ENCODE measurements at places on chromosomes 5 and 9.

GRCh38 chr5:131366428-131366827 is 102.6 kb downstream of the CDC42SE2 start:
- H3K27ac ChIP-seq: no peak overlapping the region
- H3K4me1 ChIP-seq: peaks cover 23% of the 10 kb centered on the region
- H3K4me3 ChIP-seq: no peak overlapping the region
- H3K27me3 ChIP-seq: no peaks in the 10 kb centered on the region

GRCh38 chr5:85030316-85031084 is 645.8 kb upstream of the EDIL3 start:
- H3K27ac ChIP-seq: no peak overlapping the region
- H3K36me3 ChIP-seq: no peaks in the 10 kb centered on the region
- H3K27me3 ChIP-seq: no peaks in the 10 kb centered on the region
- H3K4me3 ChIP-seq: no peak overlapping the region

GRCh38 chr5:67051164-67051563 is 145.4 kb downstream of the CD180 start:
- DNase-seq: no peak
- H3K27me3 ChIP-seq: no peaks in the 10 kb centered on the region
- no peak overlapping the region for H3K27ac ChIP-seq
- H3K4me3 ChIP-seq: no peak overlapping the region

DNA sequence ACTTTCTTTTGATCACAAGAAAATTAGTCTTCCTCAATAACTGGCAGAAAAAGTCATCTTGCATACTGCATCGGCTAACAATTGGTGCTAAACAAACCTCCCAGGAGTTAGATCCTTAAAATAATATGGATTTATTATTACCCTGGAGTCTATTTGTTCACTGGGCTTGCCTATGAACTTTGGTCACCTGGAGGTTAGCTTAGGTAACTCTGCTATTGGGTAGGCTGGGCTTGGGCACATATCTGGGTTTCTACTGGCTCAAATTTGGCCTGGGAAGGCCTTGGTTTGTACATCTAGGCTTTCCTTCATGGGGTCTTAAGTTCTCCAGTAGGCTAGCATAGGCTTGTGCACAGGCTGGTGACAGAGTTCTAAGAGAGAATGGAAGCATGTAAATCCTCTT is 279.9 kb downstream of the RASEF start:
- no peak for DNase-seq
- no peak overlapping the region for H3K4me3 ChIP-seq
- H3K4me1 ChIP-seq: peaks cover 14% of the 10 kb centered on the region
- H3K36me3 ChIP-seq: no peaks in the 10 kb centered on the region
- no peaks in the 10 kb centered on the region for H3K27me3 ChIP-seq
- H3K27ac ChIP-seq: no peak overlapping the region

DNA sequence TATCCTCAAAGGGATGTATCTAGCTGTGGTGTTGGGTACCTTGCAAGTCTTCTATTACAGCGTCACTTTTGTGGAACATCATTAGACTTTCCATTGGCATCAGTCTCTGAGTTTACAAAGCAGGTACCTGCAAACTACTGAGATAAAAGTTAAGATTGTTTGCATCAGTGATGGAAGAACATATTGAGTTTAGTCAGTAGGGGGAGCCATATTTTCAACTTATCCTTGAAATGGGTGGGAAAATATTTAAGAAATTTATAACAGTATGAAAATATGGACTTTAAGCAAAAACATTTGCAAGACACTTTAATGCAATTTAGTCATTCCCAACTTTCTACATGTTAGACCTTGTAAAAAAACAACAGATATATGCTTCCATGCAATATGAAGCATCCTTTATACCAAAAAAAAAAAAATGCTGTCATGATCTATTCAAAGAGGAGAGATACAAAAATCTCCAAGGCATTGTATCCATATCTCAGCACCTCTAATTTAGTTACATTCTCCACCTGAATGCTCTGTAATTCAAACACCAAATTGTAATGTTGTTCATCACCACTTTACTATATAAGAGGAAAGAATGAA is 98.6 kb upstream of the ADAMTS19 start:
- peaks cover 8% of the 10 kb centered on the region for H3K36me3 ChIP-seq
- H3K4me1 ChIP-seq: peaks cover 19% of the 10 kb centered on the region
- no peak for DNase-seq
- no peak overlapping the region for H3K27ac ChIP-seq
- H3K4me3 ChIP-seq: no peak overlapping the region

GRCh38 chr9:109875495-109876129 is 95.6 kb downstream of the PALM2AKAP2 start:
- H3K4me3 ChIP-seq: no peak overlapping the region
- H3K27me3 ChIP-seq: no peaks in the 10 kb centered on the region
- H3K27ac ChIP-seq: no peak overlapping the region
- H3K36me3 ChIP-seq: peaks cover 10% of the 10 kb centered on the region

GRCh38 chr5:128426090-128426534 is 111.9 kb downstream of the FBN2 start:
- H3K4me1 ChIP-seq: peaks cover 26% of the 10 kb centered on the region
- H3K4me3 ChIP-seq: no peak overlapping the region
- peaks cover 16% of the 10 kb centered on the region for H3K36me3 ChIP-seq
- H3K27ac ChIP-seq: peak overlapping the region; percentile 43

GRCh38 chr5:101532430-101532829 is 629.3 kb upstream of the ST8SIA4 start:
- no peaks in the 10 kb centered on the region for H3K4me1 ChIP-seq
- H3K27me3 ChIP-seq: no peaks in the 10 kb centered on the region
- H3K4me3 ChIP-seq: no peak overlapping the region
- H3K36me3 ChIP-seq: no peaks in the 10 kb centered on the region
- no peak overlapping the region for H3K27ac ChIP-seq
- DNase-seq: no peak

- no peaks in the 10 kb centered on the region for H3K4me1 ChIP-seq
- H3K4me3 ChIP-seq: no peak overlapping the region
- no peak overlapping the region for H3K27ac ChIP-seq
- H3K36me3 ChIP-seq: no peaks in the 10 kb centered on the region
Measured at GRCh38 chr5:1068204-1068894, 43.5 kb downstream of the SLC12A7 start.

- peaks cover 17% of the 10 kb centered on the region for H3K27me3 ChIP-seq
- H3K4me3 ChIP-seq: no peak overlapping the region
- DNase-seq: peak; percentile 66
Measured at GRCh38 chr5:159965031-159965837, 43.7 kb upstream of the TTC1 start.

DNA sequence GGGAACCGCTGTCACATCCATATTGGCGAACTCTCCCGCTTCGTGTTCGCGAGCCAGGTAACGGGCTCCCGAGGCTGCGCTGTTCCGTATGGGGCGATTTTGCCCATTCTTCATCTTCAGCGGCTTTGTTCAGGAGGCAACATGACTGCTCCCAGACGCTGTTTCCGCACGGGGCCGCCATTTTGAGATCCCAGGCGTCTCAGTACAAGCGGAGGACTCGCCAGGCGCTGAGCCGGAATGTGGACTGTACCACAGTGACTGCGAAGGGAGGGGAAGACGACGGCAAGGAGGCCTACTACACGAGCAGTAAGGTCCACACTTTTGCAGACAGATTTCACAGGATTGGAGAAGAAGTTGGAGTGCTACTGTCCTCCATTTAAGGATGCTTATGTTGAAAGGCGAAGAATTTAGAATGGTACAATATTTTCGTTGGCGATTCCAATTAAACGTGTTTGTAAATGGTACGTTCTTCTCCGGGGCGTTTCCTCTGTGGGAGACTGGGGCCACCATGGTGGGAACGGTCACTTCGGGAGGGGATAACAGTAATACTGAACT is 41.6 kb upstream of the ZNF300 start:
- H3K27me3 ChIP-seq: no peaks in the 10 kb centered on the region
- H3K27ac ChIP-seq: no peak overlapping the region
- no peak overlapping the region for H3K4me3 ChIP-seq
- H3K36me3 ChIP-seq: peaks cover 6% of the 10 kb centered on the region
- no peak for DNase-seq

DNA sequence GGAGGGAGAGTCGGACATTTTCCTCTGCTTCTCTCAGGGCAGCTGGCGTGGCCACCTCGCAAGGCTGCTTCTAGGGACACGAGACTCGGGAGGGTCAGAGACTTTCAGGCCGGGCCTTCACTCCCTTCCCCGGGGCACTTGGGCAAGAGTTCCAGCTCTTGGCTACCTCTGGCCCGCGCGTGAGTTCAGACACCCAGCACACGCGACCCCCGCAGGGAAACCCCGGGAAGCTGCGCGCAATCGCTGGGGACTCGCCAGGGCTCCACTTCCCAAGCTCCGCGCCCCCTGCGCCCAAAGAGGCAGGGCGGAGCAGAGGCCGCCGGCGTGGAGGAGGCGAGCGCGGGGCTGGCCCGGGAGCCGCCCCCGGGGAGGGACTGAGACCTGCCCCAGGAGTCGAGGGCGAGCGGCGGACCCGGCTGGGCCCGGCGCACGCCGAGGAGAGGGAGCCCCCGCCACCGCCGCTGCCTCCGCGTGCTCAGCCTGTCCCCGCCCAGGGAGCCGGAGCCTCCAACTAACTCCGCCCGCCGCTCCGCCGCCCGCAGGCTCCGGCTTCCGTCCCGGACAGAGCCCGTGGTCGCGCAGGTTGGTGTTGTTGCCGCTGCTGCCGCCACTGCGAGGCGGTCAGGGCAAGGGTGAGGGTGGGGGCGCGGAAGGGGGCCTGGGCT is at the start of gene PAM:
PAM (plus strand) TSS at position 539 of the 665 bp plus-strand sequence. CDS start 110,891 bp downstream, outside the sequence.
- no peaks in the 10 kb centered on the region for H3K36me3 ChIP-seq
- H3K27me3 ChIP-seq: peaks cover 18% of the 10 kb centered on the region
- H3K27ac ChIP-seq: peak within 1 kb of the TSS; percentile 93
- DNase-seq: peak; percentile 81

DNA sequence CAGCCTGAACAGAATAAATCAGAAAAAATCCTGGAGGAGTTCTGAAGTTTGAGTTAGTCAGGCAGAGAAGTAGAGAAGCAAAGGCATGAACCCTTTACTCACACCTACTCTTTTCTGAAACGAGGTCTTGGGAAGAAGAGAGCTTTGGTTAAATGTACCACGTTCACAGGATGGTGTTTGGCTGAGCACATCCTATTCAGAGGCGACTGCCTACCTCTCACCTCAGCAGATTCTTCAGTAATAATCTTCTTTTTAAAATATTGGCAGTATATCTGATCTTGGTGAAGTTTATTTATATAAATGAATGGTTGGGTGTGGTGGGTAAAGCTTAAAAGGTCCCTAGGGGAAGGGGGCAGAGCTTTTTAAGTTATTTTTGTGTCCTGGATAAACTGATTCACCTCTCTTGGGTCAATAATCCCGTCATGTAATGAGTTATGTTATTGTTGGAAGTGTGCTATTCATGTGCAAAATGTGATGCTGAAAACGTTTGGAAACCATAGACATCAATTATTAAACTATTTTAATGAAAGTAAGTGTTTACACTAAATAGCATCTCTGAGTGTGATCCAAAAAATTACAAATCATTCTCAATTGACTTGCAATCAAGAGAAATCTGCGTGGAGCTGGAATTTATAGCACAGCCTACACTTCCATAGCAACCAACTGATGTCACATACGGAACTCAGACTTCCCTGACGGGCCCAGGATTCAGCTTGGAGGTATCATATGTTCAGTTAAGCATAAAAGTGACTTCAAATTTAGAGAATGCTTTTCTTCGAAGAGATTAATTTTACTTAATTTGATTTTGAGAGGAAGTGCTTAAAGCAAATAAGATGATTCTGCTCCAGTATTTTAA is 94.3 kb upstream of the EQTN start:
- no peaks in the 10 kb centered on the region for H3K27me3 ChIP-seq
- H3K36me3 ChIP-seq: no peaks in the 10 kb centered on the region
- no peak for DNase-seq
- H3K27ac ChIP-seq: no peak overlapping the region
- H3K4me3 ChIP-seq: no peak overlapping the region

DNA sequence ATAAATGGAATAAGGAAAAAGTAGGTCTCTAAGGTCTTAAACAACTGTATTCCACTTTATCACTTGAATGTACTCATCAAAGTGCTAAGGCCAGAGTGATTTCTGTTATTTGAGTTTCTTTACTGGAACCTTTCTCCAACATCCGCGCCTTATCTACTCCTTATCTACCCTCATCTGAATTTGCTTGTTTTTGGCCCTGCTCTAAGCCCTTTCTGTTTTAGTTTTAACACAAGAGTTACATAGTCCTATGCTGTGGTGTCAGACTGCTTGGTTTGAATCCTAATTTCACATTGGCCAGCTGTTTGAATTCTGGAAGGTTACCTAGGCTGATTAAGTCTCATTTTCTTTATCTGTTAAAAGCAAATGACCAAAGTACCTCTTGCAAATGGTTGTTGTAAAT is 128.3 kb downstream of the PCSK5 start:
- H3K27me3 ChIP-seq: no peaks in the 10 kb centered on the region
- H3K4me1 ChIP-seq: peaks cover 8% of the 10 kb centered on the region
- no peak overlapping the region for H3K4me3 ChIP-seq
- H3K27ac ChIP-seq: no peak overlapping the region
- H3K36me3 ChIP-seq: no peaks in the 10 kb centered on the region
- DNase-seq: no peak

GRCh38 chr5:152066784-152067183 is 142.1 kb upstream of the GLRA1 start:
- H3K27me3 ChIP-seq: peaks cover 4% of the 10 kb centered on the region
- no peak overlapping the region for H3K27ac ChIP-seq
- H3K4me1 ChIP-seq: no peaks in the 10 kb centered on the region
- no peak overlapping the region for H3K4me3 ChIP-seq
- DNase-seq: no peak

- peaks cover 73% of the 10 kb centered on the region for H3K4me1 ChIP-seq
- peak overlapping the region; percentile 60 for H3K27ac ChIP-seq
- DNase-seq: no peak
- peaks cover 1% of the 10 kb centered on the region for H3K36me3 ChIP-seq
Measured at GRCh38 chr9:129435291-129435690, 185.6 kb downstream of the C9orf50 start.

GRCh38 chr9:122168356-122168755 is 8.6 kb downstream of the MORN5 start:
- no peaks in the 10 kb centered on the region for H3K36me3 ChIP-seq
- DNase-seq: no peak

GRCh38 chr9:14432666-14433350 is 118.9 kb upstream of the NFIB start:
- H3K4me1 ChIP-seq: peaks cover 48% of the 10 kb centered on the region
- H3K4me3 ChIP-seq: no peak overlapping the region

GRCh38 chr5:55036477-55036876 is 12.4 kb downstream of the GZMK start:
- no peak overlapping the region for H3K4me3 ChIP-seq
- H3K27ac ChIP-seq: peak overlapping the region; percentile 78
- H3K36me3 ChIP-seq: no peaks in the 10 kb centered on the region
- H3K27me3 ChIP-seq: no peaks in the 10 kb centered on the region
- no peak for DNase-seq

DNA sequence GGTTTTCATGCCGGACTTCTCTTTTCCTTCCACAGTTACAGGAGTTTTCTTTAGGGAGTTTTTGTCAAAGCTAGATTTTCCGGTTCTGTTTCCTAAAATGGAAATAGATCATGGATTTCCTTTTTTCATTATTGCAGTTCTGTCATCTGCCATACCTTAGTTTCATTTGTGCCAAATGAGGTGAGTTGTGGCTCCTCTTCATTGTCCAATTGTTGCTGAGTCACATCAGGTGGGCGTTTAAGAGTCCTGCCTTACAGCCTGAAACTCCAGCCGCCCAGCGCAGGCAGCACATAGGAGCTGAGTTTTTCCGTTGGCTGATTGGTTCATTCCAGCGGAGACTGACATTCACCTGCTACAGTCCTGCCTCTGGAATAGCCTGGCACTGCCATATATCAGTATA is 14.1 kb downstream of the SLC25A25 start:
- H3K4me3 ChIP-seq: no peak overlapping the region
- H3K27me3 ChIP-seq: no peaks in the 10 kb centered on the region
- peaks cover 39% of the 10 kb centered on the region for H3K4me1 ChIP-seq
- no peaks in the 10 kb centered on the region for H3K36me3 ChIP-seq

All from mesothelial cell of epicardium (in vitro differentiated cells).